IPS-NIHi11 (cell line): ENCODE measurements at places on chromosomes 11 and 22.

DNA sequence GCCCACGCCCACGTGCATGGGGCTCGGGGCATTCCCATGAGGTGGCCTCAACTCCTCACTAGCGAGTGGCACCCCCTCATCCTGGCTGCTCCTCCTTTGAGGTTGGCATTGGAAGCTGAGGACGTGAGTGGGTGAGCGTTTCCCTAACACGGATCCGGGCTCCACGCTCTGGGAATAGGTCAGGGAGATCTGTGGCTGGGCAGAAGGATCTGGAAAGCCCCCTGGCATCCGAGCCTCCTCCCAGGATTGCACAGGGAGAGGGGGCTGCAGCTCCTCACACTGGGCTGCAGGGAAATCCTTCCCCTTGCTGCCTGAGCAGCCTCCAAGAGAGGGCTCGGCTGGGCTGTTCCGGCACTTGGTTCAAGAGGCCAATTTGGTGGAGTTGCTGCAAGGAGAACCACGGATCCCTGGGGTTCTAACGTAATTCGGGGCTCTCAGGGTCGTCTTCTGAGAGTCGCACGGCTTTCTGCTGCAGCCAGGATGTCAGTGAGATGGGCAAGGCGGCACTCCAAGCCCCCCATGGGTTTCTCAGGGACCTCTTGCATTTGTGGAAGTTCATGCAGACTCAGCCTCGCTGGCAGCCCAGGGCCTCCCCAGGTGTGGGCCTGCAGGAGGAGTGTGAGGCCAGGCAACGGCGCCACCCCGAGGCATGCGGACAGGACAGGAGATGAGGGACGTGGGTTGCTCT lies 1119.0 kb downstream of the BRD1 start:
- DNase-seq, result no peak

GRCh38 chr22:37211866-37212173 lies 457 bp downstream of the SSTR3 start:
- DNase-seq, result no peak

DNA sequence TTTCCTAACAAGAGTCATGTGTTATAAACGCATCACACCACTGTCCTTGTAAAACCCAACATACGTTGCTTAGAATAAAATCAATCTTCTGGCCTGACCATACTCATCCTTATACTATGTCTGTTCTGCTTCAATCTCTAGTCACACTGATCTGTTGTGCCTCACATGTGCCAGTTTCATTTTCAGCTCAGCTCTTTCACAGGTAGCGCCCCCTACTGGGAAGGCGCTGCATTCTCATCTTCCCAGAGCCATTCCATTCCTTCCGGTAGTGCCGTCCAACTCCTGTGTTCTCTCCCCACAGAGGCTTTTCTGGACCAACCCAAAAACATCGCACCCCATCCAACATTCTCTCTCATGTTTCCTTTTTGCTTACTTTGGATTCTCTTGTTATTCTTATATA lies 22.2 kb downstream of the CASP5 start:
- peak; percentile 53 for DNase-seq

- DNase-seq, result no peak
These were observed 4.9 kb downstream of the TMEM109 start for GRCh38 chr11:60918939-60919265.

DNA sequence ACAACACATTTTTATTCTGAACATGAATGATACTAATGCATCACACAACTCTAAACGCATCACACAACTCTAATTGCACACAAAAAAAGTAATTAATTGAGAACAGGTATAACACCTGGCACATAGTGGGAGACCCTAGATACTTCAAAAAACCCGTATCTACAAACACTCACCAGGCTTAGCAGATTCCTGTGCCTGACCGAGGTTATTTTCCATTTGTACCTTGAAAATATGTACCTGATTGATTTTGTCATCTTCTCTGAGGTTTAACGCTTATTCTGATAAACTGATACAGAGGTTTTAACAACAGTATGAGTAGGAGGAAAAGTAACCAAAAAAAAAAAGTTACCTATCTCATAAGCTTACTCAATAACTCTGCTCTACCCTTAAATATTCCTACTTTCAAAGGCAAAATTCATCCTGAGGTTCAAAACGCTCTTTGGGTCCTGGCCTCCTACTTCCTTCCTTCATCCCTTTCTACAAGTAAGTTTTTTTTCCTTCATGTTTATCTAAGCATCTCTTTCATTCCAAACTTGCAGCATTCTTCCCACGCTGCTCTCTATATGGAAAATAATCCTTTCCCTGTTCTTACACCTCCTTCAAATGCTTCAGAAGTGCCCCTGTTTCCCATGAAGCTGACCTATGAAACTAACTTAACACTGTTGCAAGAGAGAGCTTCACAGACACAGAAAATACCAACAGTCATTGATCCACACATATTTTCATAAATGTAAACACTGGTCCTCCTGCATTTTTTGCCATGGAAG lies 73.3 kb downstream of the ETS1 start:
- no peak for DNase-seq

DNA sequence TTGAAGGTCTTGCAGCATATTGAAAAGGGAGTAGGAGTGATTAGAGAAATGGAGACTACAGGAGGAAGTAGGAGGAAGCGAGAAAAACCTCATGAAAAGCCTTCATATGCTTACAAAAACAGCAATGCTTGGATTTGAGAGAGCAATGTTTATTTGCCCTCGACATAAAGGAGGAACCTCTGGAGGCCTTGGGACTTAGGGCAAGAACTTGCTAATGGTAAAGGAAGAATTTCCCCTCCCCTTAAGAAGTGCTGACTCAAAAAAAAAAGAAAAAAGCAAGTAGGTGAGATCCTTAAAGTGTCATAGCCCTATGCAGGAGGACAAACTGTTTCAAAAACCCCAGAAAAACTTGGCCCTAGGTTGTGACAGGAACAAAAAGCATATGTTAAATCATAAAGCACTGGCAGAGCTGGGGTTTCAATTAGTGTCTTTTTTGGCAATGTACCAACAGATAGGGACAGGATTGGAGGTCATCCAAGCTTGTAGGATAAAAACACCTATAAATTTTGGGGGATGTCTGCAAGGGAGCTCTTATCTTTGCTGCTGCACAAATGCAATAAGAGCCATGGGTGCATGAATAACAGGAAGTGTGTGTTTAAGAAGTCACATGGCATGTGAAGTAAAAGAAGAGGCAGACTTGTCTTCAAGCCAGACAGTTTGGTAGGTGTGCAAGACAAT lies 4.9 kb downstream of the GLYAT start:
- DNase-seq, result no peak
